Dermis microvascular lymphatic vessel endothelial cell (primary cell): ENCODE measurements at places on chromosomes 12 and 14. TPM values are rescaled to one million over a fixed set of nuclear protein-coding genes. Genes with fewer than 3 reads are reported as not detected.

Gene DTX3
- 1.0 and 4.4 TPM in 2 replicates for total RNA-seq

DNA sequence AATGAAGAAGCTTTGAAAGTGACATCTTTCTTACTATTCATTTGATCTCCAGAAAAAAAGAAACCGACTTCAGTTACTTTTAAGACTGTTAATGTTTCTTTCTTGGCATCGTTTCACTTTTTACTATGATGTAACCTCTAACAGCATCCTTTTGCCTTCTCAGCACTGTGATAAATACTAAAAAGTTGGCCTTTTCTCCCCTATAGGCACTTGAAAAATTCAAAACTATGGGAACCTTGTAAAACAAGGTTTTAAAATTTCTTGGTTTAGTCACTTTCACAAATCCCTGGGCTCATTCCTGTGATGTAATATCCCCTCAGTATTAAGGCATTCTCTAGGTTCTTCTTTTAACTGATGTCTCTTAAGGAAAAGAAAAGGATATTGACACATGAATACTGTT, 281.8 kb downstream of the EGLN3 start:
- DNase-seq, result no peak

Gene TAS2R10
- 0.13 and 0.51 TPM in 2 replicates for total RNA-seq

Gene CTSG
- not detected in 2 replicates for total RNA-seq

Gene WNT5B
- total RNA-seq, result 0.13 and 0.51 TPM in 2 replicates

Gene ACOT6
- total RNA-seq, result not detected in 2 replicates

DNA sequence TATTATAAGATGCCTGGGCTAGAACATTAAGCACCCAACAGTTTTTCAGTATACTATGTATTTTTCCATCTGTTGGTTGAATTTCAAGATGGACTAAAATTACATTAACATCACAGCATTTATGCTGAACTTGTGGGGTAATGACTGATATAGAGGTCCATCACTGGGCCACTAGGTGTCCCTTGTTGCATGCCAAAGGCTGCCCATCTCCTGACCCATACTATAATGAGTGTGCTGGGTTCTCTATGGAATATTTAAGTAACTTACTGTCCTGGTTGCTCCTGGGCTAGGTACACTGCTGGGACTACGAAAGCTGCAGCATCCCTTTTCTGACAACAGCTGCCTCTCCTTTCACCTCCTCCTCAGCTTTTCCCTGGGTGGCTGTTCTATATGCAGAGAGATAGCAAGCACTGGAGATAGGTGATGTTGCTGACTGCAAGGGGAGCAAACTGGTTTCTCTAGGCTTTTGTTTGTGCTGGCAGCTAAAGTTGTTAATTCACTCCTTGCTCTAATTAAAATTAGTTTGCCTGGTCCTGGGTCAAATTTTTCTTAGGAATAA, 138.6 kb upstream of the TRHDE start:
- DNase-seq, result no peak

DNA sequence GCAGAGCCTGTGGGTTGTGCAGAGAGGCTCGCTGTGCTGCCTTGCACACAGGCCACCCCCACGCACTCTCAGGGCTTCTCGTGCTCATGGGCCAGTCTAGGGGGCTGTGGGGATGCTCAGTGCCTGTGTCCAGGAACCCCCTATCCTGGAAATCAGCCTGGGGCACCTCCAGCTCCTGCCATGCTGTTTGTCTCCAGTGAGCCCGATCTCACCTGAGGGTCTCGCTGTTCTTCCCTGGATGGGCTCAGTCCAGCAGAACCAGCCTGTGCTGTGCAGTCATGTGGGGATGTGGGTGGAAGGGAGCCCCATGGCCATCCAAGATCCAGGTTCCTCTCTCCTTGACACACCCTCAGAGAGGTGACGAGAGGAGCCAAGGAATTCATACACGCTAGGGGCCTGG, 26.7 kb downstream of the SERPINA1 start:
- DNase-seq, result no peak

GRCh38 chr12:87054226-87054625, 798.0 kb upstream of the MGAT4C start:
- DNase-seq, result no peak

DNA sequence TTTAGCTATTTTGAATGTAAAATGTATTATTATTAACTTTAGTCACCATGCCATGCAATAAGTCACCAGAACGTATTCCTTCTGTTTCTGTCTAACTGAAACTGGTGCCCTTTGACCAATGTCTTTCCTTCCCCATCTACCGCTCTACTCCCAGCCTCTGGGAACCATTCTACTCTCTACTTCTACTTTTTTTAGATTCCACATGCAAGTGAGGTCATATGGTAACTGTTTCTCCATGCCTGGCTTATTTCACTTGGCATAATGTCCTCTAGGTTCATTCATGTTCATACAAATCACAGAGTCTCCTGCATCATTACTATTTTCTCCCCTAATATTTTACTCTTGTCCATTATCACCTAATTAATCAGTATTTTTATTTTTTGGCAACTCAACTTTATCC, 160.1 kb downstream of the TMX1 start:
- no peak for DNase-seq

DNA sequence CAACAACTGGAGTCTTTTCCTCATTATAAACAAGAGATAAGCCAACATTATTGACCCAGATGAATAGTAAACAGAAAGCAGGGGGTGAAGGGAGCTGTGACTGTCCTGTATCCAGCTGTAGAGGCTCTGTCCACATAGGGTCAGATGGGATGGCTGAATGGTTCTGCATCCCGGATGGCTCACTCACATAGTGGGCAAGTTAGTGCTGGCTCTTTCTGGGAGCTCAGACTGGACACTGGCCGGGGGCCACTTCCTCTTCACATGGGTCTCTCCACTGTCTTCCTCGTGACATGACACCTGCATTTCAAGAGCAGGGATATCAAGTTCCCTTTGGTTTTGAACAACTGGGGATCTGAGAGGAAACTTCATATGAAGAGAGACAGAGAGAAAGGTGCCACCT, 969.6 kb upstream of the TMEM132C start:
- DNase-seq, result no peak

Gene NFKBIA
- total RNA-seq, result 76.6 and 118 TPM in 2 replicates

Gene HOXC11
- total RNA-seq, result not detected in 2 replicates

Gene HSPB8
- total RNA-seq, result 2.1 and 2.8 TPM in 2 replicates

Gene C12orf75
- total RNA-seq, result 6.3 and 15.4 TPM in 2 replicates

DNA sequence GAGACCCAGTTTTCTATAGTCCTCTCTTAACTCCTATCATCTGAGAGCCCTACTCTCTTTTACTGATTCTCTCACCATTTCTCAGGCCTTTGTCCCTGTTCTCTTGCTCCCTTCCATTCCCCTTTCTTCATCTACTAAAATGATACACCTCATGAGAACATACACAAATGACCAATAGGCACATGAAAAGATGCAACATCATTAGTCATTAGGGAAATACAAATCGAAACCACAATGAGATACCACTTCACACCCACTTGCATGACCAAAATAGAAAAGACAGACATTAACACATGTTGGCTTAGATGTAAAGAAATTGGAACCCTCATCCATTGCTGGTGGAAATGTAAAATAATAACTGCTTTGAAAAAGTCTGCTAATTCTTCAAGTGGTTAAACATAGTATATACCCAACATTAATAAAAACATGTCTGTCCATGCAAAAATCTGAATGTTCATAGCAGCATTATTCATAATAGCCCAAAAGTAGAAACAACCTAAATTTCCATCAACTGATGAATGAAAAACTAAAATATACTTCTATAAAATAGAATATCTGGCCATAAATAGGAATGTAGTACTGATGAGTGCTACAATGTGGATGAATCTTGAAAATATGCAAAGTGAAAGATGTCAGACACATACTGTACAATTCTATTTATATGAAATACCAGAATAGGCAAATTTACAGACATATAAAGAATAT, 66.0 kb downstream of the DENND5B start:
- DNase-seq, result no peak

- DNase-seq, result no peak
Measured at GRCh38 chr14:20772650-20773049, 4.4 kb downstream of the EDDM3B start.

DNA sequence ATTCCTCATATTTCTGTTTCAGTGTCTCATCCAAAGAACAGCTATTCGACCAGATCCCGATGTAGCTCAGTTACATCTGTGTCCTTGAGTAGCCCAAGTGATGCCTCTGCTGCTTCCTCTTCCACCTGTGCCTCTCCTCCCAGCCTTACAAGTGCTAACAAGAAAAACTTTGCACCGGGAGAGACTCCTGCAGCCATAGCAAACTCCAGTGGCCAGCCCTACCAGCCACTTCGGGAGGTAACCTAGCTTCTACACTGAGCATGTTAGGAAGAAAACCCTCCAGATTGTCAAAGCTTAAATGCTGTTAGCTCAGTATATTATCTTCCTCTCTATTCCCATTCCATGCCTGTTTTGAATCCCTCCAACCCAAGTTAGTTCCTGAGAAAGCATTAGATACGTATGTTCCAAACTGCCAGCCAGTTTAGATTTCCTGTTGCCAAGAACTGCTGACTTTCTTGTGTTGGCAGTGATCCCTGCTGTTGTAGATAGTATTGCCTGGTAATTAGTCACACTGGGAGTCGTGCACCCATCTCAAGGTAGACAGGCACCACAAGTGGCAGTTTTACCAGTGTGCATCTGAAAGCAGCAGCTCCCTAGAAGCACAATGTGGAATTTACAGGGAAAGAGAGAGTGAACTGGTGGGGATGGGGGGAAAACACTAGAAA, 14.0 kb upstream of the KCNH3 start:
- DNase-seq, result no peak

DNA sequence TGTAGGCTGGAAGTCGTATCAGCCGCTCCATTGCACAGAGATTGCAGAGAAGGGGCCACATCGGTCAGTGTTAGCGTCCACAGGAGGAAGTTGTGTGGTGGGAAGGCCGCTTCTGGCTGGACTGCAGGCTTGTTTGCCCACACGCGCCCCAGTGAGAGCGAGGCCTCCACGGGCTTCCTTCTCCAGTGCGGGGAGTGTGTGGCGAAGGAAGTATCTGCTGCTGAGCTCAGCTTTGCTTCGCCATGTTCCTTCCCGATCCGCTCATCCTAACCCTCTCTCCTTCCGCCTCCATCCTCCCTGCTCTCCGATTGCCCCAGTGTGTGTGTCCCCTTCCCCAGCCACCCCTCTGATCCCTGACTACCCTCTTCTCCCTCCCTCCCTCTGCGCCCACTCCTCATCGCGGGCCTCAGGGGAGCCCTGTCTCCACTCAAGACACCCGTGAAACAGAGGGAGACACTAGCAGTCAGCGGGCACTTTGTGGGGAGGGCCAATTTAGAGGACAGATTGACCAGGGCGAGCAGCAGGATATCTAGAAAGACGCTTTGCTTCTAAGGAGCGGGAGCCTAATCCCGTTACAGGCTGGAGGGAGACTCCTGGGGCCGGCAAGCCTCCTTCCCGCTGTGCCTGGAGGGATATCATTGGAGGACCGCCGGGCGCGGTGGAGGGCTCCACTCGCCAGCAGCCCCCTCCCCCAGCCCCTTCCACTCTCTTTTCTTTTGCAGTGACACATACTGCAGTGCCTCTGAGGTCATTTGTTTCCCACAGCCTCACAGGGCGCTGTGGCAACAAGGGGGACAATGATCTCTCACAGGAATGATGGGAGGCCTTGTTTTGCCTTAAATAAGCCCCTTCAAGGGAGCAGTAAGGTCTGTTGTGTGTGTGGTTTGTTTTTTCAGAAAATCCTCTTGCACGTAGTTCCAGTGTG, 428.8 kb downstream of the ZFP36L1 start:
- DNase-seq, result no peak

GRCh38 chr12:92110083-92110640, 35.5 kb downstream of the BTG1 start:
- no peak for DNase-seq

DNA sequence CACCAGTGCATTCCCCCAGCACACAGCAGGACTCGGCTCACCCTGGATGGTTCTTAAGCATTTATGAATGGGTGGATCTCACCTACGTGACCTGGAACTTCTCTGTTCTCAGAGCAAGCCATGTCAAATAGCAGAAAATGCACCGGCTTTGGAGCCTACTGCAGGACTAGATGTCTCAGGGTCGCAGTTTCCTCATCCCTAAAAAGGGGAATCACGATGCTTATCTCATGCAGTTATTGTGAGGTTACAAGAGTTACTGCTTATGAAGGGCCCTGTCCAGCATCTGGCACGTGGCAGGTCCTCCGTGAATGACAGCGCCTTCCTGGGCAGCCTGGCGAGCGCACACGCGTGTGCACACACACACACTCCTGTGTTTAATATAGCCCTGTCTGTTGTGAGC, 128.5 kb downstream of the ETV6 start:
- DNase-seq, result no peak

DNA sequence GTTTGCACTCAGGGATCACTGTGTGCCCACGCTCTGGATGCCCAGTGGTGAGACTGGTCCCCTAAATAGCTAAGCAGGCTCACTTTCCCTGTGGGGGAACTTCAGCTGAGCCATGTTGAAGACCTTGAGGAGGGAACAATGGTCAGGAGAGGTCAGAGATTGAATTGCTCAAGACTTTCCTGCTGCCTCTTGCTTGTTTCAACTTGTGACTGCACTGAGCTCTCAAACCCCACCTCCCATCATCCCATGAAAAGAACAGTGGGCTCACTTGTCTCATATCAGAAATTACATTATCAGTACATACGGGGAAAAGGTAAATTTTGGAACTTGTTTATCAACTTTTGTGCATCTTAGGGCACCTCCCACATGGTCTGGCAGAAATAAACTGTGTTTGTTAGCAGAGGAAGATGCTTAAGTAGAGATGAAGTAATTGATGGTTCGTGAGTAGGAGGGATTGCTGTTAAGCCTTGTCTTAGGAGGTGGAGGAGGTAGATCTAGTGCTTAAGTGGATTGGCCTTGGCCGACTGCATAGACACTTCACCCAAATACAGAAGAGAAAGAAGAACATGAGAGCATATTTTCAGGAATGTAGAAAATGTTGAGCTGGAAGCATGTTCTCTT, 15.0 kb upstream of the SERPINA1 start:
- no peak for DNase-seq

DNA sequence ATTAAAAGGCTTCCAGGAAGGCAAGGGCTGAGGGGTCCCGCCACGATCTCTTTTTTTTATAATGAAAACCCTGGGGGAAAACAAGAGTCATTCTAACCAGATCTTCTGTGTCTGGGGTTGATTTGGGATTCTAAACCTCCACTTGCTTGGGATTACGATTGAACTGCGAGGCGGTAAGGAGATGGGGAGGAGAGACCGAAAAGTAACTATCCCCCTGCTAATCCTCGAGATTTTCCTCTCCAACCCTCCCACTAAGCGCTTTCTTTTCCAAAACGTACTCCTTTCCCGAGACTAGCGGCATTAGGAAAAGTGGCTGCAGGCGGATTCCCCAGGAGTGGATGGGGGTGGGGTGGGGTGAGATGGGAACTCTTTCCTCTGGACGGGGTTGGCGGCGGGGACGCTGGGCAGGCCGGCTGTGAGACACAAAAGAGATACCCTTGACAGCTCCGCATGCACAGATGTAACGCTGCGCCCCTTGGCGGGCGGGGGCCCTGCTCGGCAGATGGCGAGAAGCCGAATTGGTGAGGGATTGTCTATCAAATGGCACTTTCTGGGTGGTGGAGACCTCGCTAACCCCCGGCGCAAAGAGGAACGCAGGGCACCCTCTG, 830 bp upstream of the SRRM4 start:
- DNase-seq, result no peak

Gene CCDC177
- not detected in 2 replicates for total RNA-seq

Gene EGLN3
- 0.64 and 4.0 TPM in 2 replicates for total RNA-seq
